ENCODE measurements at places on chromosomes 5 and 9.

DNA sequence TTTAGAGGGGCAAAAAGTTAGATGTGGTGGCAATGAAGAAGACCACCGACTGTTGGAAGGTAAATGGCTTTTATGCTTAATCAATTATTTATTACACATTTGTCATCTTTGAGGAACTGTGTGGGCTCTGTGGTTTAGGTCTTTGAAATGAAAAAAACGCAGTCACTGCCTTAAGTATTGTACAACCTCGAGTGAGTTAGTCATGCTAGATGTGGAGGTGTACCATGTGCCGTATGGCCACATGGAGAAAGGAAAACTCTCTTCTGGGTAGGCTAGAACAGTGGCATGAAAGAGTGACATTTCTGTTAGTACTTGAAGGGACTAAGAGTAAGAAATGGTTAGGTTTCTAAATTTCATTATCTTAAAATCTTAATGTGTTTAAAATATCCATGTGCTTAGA lies 166.1 kb downstream of the HACD4 start:
- DNase-seq = peak; percentile 24

- DNase-seq = no peak
These were observed 15.7 kb downstream of the NREP start for GRCh38 chr5:111741278-111741677.

DNA sequence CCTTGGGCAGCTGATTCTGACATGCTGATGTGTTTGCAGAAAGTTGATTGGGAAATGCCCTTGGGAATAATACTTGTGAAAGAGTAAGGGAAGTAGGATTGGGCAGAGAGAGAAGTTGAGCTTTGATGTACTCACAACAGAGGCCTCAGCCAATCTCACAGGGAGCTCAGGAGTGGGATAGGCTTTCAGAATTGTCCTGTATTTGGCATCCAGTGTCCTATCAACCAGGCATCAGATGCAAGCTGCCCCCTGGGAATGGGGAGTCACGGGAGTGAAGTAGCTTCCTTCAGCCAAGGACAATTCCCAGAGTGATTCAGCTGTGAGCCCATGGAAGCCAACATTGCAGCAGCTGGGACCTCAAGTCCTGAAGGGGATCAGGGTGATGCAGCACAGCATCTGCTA lies 39.6 kb downstream of the DMAC1 start:
- no peak for DNase-seq

GRCh38 chr9:122376796-122377195 lies 6.0 kb downstream of the PTGS1 start:
- DNase-seq = no peak

DNA sequence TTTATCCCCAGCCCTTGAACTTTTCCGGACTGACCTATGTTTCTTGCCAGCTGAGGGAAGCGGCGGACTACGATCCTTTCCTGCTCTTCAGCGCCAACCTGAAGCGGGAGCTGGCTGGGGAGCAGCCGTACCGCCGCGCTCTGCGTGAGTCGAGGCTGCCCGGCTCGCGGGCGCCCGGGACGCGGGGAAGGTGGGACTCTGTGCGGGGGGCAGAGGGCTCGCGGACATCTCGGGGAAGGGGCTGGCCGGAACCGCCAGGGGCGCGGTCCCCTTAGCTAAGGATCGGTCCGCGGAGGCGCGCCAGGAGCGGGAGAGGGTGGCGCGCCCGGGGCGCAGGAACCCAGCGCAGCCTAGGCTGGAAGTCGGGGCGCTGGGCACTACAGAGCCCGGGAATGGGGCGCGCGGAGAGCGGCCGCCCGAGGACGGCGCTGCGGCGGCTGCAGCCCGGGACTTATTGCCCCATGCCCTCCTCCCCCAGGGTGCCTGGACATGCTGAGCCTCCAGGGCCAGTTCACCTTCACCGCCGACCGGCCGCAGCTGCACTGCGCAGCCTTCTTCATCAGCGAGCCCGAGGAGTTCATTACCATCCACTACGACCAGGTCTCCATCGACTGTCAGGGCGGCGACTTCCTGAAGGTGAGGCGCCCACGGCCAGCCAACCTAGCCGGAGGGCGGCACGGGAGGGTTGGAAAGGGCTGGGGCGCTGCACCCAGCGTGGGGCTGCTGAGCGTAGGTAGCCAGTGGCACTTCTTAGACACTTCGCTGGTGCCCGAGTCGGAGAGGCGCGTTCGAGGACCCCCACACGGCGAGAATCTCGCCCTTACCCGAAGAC lies 922 bp downstream of the CRHBP start:
- DNase-seq = peak; percentile 33

GRCh38 chr5:145557345-145557744 lies 277.8 kb downstream of the PRELID2 start:
- DNase-seq = no peak

Data from mammary epithelial cell (primary cell).